ENCODE measurements at places on chromosomes 1 and 21.

DNA sequence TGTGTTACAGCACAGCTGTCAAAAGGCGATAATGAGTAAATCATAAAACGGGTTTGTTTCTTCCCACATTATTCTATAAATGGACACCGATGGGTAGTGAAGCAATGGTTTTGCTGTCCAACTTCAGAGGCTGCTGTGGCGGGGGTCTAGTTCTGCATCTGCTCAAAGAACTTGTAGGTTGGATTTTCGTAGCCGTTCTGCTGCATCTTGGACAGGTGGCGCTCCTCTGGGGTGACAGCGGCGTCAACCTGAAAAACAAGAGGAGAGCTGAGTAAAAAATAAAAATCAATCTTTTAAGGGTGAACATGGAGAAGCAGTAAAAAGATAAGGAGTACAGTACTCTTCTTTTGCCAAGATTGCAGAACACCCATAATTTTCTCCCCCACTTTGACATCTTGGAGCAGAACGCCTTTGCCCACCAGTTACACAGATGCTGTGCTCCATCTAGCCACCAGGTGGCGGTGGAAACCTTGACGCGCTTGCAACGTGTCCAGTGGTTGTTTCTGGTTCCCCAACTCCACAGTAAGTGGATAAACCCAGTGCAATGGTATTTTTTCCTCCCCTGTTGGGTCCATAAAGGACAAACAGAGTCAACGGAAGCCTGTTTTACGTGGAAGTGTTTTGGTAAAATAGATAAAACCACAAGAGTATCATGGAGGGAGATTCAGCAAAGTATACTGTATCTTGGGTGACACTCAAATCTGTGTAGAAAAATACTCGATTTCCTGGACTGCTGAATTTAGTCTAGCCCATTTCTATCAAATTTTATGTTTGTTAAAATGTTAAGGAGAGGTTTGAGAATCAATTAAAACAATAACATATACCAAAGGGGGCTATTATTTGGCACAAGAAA lies 147.0 kb downstream of the GABPA start:
- H3K27ac ChIP-seq = no peak overlapping the region
- H3K27me3 ChIP-seq = no peaks in the 10 kb centered on the region
- DNase-seq = peak; percentile 65
- no peak overlapping the region for H3K4me3 ChIP-seq
- peaks cover 16% of the 10 kb centered on the region for H3K36me3 ChIP-seq
- H3K4me1 ChIP-seq = peaks cover 23% of the 10 kb centered on the region

DNA sequence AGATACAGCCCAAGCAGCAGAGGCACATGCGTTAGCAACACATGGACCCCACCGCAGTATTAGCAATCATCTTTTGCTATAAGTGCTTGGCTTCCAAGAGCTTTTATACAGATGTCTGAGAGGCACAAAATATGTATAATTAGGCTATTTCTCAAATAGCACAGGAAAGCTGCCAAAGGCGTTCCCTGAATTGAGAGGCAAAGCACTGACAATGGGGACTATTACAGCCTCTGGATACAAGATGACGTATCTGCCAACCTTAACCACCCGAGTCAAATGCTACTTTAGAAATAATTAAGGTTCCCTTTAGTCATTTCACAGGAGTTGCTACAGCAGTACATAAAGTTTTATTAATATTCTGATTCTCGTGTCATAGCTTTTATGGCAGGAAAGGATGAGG lies 6.4 kb downstream of the STMN1 start:
- no peak for DNase-seq
- peaks cover 30% of the 10 kb centered on the region for H3K36me3 ChIP-seq
- no peaks in the 10 kb centered on the region for H3K27me3 ChIP-seq
- no peak overlapping the region for H3K4me3 ChIP-seq
- no peak overlapping the region for H3K27ac ChIP-seq

GRCh38 chr1:36464605-36465393 lies 615 bp upstream of the MRPS15 start:
- H3K4me1 ChIP-seq = peaks cover 10% of the 10 kb centered on the region
- peaks cover 5% of the 10 kb centered on the region for H3K36me3 ChIP-seq
- no peaks in the 10 kb centered on the region for H3K27me3 ChIP-seq
- peak overlapping the region; percentile 63 for H3K4me3 ChIP-seq
- H3K27ac ChIP-seq = peak overlapping the region; percentile 87

- H3K4me3 ChIP-seq = no peak overlapping the region
- peaks cover 46% of the 10 kb centered on the region for H3K4me1 ChIP-seq
- H3K36me3 ChIP-seq = no peaks in the 10 kb centered on the region
- DNase-seq = no peak
- H3K27ac ChIP-seq = no peak overlapping the region
These were observed 66.6 kb downstream of the NAV1 start for GRCh38 chr1:201605385-201606010.

- no peak overlapping the region for H3K27ac ChIP-seq
- H3K27me3 ChIP-seq = no peaks in the 10 kb centered on the region
These were observed 440.9 kb downstream of the PRDM2 start for GRCh38 chr1:14140831-14141401.
